ENCODE measurements at places on chromosomes 1 and 21.

- no peak for DNase-seq
These were observed 34.5 kb downstream of the DNAJC11 start for GRCh38 chr1:6667139-6667538.

GRCh38 chr21:41765420-41765821 is 1.4 kb downstream of the RIPK4 start:
- no peak for DNase-seq

DNA sequence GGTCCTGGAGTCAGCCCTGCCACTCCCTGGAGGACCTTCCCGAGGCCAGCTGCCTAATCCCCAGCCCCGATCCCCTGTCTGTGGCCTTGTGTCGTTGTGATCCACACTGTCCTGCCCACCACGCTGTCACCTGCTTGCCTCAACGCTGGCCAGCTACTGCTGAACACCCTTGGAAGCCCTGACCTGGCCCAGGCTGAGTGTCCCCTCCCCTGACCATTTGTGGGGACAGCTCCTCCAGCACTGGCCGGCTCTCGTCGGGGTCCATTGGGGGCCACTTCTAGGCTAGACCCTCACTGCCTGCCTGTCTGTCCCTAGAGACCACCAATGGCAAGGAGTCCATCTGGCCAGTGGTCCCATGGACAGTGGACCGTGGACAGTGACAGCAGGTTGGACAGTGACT is 12.0 kb upstream of the UMODL1 start:
- DNase-seq: no peak

GRCh38 chr1:248009681-248010080 is 3.8 kb upstream of the OR2L5 start:
- DNase-seq: no peak

DNA sequence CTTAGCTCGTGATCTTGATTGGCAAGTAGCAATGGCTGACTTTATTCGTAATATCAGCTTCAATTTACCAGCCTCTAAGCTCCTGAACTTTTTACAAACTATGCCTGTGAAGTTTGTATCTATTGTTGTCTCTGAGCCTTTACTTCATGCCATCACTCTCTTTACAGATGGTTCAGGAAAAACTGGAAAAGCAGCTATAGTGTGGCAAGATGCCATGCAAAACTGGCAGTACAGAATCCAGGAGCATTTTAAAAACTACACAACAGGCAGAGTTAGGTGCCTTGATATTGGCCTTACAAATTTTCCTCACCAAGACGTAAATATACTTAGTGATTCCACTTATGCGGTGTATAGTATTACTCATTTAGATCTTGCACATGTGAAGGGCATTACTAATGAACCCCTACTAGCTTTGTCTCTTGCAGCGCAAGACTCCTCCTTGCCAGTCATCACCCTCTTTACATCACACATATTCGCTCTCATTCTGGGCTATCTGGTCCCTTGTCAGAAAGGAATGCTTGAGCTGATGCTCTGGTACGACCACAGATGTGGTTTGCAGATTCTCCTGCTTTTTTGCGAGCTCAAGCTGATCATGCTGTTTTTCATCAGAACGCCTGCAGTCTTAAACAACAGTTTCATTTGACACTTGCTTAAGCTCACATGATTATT is 36.3 kb downstream of the CLCA1 start:
- DNase-seq: no peak

- DNase-seq: no peak
These were observed 163.0 kb downstream of the SYT2 start for GRCh38 chr1:202547215-202547614.

DNA sequence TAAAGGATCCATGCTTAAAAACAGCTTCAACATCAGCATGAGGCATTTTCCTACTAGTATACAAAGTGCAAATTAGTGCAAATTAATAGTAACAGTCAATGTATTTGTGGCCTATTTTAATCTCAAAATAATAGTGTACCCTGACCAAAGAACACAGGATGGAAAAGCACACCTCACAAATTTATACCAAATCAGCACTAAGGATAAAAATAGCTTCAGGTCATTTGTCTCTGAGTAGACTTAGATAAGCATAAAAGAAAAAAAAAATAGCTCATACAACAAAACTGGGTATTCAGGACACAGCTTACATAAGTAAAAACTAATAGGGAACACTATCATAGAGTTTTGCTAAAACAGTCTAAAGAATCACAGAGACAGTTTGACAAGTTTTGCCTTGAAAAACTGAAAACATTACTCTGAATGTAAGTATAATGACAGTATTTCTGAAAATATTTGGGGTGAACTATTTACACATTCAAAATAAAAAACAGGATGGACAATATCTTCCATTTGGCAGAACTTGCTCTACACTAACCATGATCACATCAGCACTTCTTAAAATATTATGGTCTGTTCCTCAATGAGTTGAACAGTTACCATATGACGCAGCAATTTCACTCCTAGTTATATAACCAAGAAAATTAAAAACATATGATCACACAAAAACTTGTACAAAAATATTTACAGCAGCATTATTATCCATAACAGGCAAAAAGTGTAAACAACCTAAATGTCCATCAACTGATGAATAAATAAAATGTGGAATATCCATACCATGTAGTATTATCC is 46.3 kb downstream of the RNF115 start:
- DNase-seq: no peak

GRCh38 chr1:148347781-148348180 is 135.3 kb downstream of the PPIAL4G start:
- no peak for DNase-seq

- peak; percentile 22 for DNase-seq
These were observed 185.1 kb upstream of the LMO4 start for GRCh38 chr1:87143413-87144135.

DNA sequence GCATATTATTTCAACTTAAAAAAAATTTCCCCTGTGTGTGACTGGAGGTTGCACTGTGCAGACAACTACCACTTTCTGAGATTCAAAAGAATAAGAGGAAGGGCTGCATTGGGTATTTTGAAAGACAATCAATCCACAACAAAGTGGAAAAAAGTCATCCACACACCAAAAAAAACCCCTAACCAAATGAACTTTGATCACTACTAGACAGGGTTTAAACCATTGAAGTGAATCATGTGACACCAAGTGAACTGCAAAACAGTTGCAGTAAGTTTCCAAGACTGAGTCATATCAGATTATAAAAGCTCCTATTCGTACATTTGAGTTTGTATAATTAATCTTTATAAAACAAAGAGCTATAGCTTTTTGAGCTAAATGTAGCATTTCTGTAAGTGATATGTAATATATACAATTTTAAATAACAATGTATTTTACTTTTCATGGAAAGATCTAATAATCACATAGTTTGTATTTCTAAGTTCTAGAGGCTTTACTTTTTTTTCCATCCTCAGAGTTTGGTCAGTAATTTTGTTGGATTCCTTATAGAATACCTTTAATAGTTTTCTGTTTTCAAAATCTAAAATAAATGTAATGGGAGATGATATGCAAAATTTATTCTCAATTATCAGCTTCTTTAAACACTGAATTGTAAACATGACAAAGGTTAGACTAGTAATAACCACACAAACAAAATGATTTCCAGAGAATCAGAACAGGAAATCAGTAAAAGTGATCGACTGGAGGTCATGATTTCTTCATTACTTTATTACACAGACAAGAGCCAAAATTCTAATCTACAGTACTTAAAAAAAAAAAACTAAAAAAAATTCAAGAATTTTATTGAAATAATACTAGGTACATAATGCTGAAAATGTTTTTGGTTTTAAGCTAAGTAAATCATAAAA is 50.5 kb upstream of the GFI1 start:
- peak; percentile 12 for DNase-seq

GRCh38 chr1:9886092-9886742 is 23.9 kb downstream of the CTNNBIP1 start:
- DNase-seq: no peak

GRCh38 chr1:20821466-20821865 is 34.4 kb upstream of the HP1BP3 start:
- DNase-seq: peak; percentile 12

- DNase-seq: no peak
These were observed 193.9 kb downstream of the SEC16B start for GRCh38 chr1:177775924-177776323.

DNA sequence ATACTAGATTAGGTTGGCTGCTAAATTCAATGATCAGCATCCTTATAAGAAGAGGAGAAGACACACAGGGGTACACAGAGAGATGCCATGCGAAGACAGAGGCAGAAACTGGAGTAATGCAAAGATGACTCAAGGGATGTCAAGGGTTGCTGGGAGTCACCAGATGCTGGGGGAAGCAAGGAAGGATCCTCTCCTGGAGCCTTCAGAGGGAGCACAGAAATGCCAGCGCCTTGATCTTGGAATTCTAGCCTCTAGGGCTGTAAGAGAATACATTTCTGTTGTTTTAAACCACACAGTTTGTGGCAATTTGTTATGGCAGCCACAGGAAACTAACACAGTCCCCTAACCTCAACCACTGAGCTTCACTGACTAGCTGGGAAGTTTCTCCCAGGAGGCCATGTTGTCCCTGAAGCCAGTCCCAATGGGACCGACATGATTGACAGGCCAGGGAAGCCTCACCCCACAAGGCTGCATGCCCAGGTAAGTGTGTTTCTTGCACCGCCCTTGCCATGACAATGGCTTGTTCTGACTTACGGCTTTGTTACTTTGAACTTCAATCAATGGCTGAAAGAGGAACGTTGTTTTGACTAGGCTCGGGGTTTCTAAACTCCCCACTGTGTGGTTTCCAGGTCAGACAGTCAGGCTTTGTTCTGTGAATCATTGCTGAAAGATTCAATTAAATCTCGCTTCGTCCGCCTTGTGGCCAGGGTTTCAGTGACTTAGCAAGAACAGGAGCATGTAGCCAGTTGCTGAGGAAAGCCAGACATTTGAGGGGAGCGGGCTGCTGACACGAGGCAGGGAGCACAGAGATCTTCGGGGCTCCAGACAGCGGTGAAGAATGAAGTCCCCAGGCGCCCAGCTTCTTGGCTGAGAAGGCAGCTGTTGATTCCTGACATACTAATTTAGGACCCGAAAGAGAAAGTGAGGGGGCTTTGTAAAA is 62.3 kb downstream of the RUNX1 start:
- DNase-seq: peak; percentile 85

GRCh38 chr1:89523572-89524368 is 859 bp upstream of the LRRC8B start:
- peak; percentile 49 for DNase-seq

GRCh38 chr21:27104846-27105431 is 138.1 kb upstream of the ADAMTS5 start:
- no peak for DNase-seq

GRCh38 chr1:227888404-227889046 is 59.2 kb downstream of the WNT9A start:
- DNase-seq: no peak

- DNase-seq: no peak
These were observed 88.1 kb downstream of the UCK2 start for GRCh38 chr1:165915480-165915879.

DNA sequence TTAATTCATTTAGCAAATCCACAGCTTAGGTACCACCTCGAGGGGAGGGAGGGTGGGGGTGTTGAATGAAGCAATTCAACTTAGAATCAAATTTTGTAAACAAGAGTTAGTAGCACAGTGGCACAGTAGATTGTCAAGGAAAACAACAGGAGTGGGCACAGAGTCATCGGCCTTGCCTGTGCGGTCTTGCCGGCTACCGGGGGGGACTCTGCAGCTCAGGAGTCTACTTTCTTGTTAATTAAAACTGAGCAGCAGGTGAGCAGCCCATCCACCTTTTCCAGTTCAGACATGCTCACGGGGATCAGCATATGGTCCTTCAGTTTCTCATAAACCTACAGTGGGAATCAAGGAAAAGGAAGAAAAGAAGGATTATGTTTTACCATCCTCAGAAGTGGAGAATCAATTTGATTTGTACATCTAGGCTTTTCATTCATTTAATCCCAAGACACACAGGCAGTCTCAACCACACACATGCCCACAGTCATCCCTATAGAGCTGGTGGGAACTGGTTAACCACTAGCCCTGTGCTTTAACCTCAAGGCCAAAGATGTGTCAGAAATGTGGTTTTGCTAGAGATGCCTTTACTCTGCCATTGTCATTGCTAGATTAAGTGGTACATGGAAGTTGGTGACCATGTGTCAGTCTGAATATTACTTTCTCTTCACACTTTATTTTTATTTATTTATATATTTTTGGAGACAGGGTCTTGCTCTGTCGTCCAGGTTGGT is 45.0 kb upstream of the BCL10 start:
- DNase-seq: peak; percentile 86

DNA sequence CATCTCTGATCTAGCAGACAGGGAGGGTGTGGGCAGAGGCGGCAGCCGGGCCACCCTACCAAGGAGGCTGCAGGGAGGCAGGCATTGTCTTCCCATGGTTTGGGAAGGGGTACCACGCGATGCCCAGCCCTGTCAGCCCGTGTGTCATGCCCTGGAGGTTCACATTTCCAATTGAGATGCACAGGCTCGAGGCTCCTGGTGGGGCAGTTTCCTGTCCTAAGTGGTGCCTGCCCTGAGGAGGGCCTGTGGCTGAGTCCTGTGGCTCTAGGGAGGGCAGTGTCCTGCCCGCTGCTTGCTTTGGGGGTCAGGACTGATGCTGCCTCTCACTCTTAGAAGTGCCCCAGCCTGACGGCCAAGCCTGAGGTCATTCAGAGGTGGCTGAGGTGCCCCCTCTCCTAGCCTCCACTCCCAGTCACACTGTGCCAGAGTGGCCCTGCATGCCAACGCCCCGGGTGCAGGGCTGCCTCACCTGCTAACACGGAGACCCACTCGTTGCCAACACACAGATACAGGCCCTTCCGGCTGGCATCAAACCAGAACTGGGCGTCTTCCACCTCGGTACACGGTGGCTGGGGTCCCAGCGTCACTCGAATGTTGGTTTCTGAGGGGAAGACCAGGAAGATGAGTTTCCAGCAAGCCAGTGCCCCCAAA is 11.9 kb downstream of the KRTAP10-1 start:
- DNase-seq: no peak

DNA sequence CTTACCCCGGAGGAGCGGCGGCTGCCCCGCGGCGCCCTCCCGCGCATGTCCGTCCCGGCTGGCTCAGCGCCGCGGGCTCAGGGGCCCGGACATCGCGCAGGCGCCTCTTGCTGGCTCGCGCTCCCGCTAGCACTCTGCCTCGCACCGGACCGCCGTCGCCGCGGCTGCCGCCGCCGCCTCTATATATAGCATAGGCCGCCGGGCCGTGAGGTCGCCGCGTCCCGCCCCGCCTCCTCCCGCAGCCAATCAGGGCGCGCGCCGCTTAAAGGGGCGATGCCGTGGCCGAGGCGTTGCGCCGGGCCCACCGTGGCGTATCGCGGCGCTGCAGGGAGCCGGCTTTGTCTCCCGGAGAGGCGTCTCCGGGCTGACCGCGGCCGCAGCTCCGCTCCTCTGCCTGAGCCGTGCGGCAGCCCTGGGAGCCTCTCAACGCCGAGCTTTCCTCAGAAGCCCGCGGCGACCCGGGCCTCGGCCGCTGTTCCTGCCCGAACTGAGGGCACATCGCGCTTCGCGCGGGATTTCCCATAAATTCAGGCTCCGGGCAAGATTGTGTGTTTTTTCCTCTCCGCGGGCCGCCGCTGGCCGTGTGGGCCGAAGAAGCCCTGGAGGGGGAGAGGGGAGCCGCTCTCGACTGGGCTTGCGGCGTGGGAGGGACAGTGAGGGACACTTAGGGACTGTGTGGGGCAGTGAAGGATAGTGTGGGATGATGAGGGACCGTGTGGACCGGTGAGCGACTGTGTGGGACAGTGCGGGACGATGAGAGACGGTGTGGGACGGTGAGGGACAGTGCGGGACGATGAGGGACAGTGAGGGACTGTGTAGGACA is at the start of gene ERRFI1:
Gene ERRFI1 (minus strand): TSS at position 157 of the 823 bp plus-strand sequence. CDS start 10,690 bp downstream, outside the sequence.
- peak; percentile 75 for DNase-seq

Data from MV-4-11 (cell line).